Type B pancreatic cell (in vitro differentiated cells): ENCODE measurements at places on chromosomes 4 and X.

DNA sequence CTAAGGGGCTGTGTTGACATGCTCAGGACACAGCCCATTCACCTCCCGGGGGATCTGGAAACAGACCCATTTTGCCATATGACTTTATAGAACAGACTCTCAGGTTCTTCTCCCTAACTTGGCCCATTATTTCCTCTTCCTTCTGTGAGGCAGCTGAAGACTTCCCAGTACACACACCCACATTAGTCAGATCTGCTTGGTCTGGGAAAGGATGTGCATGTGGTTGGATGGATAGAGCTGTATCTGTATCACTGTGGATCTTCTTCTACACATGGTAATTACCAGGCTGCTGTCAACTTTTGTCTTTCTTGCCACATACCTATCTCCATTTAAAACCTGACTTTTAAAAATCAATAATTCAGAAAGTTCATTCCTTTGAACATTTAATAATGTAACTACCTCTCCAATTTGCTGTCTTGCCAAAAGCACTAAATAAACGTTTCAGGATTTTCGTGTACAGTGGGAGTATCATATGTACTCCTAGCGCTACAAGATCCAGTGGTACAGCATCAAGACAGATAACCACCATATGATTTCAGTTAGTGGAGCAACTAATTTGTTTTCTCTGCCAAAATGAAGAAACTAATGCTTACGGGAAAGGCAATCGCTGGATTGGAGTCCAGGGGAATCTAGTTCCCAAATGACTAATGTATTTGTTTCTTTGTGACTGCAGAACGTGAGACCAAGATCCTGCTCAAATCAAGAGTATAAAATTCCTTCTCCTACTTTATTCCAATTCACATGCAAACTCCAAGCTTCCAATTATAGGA, 134.1 kb upstream of the MAP3K15 start:
- DNase-seq, result no peak

DNA sequence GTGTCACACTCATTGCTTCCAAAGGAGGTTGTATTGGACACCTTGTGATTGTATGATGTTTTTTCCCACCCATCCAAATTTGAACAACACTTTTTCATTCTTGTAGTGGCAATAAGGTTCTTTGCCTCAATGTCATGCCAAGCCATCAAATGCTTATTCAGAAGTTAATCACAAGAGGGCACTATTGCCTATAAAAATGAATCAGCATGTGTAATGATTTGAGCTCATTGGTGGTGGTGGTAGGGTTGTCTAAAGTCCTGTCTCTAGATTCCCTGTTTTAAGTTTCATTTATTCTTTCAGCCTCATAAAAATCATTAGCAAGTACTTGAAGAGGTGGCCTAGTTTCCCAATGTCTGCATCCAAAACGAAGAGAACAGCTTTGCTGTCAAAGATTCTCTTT, 37.0 kb downstream of the IRS4 start:
- no peak for DNase-seq

DNA sequence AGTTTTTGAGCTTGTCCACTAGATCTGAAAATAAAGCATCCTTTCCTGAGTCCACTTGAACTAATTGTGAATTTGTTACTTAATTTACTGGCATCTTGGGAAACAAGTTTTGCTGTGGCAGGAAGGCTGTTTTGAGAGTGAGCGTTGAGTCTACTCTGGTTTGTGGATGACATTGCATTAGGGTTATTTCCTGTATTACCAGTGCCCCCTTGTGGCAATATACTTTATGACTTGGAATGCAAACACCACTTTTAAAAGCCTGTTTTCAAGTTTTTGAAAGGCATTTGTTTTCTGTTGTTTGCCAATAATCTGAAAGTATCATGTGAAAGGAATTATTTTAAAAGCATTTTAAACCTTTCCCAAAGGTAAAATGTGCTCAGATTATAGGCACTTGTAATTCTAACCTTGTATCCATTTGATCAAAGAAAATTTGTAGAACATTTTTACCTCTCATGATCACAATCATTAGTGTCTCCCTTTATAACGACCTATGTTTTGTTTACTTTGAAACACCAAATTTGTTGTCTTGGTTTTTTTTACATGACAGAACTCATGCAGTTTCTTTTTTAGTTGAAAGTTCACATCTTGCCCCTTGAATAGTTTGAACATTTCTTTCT, 18.0 kb upstream of the CYP2U1 start:
- no peak for DNase-seq

DNA sequence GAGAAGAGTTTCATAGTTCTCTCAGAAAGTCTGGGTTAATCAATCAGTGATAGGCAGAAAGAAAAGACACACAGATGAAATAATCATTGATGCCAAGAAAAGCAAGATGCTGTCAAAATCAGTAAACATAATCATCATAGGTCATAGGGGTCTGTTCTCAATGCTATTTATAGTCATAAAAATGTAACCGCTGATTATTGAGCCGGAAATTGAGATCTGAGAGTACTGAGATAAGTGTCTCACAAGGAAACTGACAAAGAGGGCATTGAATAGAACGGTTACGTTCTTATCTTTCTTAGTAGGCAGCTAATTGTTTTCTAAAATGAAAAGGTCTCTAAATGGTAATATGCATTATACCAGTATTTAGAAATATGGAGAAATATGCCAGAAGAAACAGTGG, 1686.1 kb upstream of the AGA start:
- DNase-seq, result no peak

DNA sequence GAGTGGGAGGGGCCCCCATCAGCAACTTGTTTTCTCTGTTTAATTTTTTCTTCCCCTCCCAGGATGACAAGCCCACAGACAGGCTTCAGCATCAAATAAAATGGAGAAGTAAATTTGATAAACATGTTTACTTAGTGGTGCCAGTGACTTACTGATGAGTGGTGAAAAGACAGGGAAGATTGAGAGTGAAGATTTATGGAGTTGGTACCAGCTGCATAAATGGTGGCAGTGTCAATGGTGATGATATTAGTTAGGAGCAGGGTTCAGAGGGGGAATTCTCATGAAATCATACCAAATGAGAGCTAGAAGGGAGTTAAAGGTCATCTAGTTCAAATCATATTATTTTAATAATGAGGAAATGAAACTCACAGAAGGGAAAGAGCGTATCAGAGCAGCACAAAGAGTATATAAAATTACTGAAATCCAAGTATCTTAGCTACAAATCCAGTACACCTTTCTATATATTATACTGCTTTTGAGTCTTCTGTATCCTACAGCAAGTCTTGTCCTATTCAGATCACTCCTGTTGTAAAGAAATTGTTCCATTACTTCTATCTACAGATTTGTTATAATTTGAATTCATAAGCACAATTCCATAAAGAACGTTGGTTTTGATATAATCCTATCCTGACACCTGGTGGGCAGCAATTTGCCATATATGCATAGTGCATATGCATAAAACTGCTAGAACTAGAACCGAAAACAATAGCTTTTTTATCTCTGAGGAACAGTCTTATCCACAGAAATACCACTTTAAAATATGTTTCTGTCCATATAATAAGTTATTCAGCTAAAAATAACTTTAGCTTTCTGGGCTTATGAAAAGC, 5.0 kb downstream of the P2RY10 start:
- no peak for DNase-seq

DNA sequence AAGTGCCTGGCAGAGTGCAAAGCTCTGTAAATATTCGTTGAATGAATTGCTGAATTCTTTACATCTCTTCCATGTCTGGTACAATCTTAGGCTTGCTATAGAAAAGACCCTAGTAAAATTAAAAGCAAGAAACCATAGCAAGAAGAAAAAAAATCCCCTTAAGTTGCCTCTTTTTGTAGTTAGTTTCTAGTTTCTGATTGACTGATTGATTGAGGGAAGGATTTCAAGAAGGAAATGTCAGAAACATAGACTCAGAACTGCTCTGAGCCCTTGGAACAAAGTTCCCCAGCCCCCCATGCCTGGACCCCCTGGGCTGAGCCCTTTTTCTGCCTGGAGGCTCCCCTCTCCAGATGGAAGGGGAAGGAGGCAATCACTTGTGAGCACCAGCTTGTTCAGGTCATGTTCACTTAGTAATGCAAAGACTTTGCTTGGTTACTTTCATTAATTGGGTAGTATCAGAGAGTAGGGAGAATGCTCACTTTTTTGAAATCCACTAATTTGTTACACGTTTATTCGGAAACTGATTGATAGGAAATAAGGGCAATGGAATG, 35.6 kb downstream of the DAPP1 start:
- no peak for DNase-seq

GRCh38 chr4:163665521-163666331, 171.2 kb downstream of the TMA16 start:
- no peak for DNase-seq

DNA sequence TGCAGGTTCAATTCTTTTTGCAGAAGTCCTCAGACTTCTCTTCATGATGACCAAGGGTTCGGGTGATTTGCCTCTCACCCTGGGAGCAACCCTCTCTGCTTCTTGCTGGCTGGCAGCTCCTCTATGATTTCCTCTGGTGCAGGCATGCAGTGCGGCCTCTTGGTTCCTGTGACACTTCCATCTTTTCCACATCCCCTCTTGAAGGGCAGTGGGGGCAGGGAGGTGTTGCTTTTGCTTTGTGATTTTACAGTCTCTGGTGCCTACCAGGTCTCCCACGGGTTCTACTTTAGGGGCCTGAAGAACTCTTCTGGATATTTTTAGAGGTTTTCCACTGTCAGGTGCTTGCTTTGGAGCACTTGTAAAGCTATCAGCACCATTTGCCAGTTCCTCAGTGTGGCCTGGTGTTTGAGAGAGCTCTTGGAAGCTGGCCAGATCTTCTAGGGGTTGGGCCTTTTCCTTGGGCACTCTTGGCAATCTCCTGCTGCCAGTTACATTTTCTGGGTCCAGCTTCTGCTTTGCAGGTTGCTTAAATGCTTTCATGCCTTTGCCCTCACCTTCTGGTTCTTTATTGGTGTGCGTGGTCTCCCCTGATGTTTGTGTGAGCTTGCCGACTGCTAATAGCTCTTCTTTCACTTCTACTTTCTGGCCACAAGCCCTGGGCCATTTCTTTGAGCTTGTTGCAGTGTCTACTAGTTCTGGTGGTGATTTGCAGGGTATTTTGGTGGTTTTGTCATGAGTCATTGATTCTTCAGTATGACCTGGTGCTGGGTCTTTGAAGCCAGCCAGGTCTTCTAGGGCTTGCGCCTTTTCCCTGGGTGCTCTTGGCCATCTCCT, 11.5 kb upstream of the CHST7 start:
- DNase-seq, result no peak
